ENCODE measurements at places on chromosomes 6 and 20. TPM values are rescaled to one million over a fixed set of nuclear protein-coding genes. Genes with fewer than 3 reads are reported as not detected.

The CALHM6 gene
- total RNA-seq, result 6.6 TPM

The FNDC11 gene
- not detected for total RNA-seq

The HMGCLL1 gene
- 4.1 TPM for total RNA-seq

The DOK5 gene
- total RNA-seq, result 1.9 TPM

The L3MBTL3 gene
- total RNA-seq, result 22.2 TPM

The FUT9 gene
- not detected for total RNA-seq

The PHACTR1 gene
- 16.7 TPM for total RNA-seq

The TAGAP gene
- total RNA-seq, result 5.5 TPM

The CDH4 gene
- total RNA-seq, result 0.56 TPM

The PAX1 gene
- total RNA-seq, result not detected

The IMPG1 gene
- not detected for total RNA-seq

The EYS gene
- total RNA-seq, result 0.19 TPM

The SIRPG gene
- total RNA-seq, result not detected

The TMEM170B gene
- total RNA-seq, result 9.2 TPM

The CFAP61 gene
- total RNA-seq, result not detected

The TRIM38 gene
- 11.6 TPM for total RNA-seq

The TNXB gene
- total RNA-seq, result 132 TPM

The ARMC12 gene
- total RNA-seq, result not detected

The SYNDIG1 gene
- total RNA-seq, result 0.19 TPM

The EFCAB8 gene
- not detected for total RNA-seq

The SAMD5 gene
- total RNA-seq, result 2.6 TPM

The PKHD1 gene
- total RNA-seq, result not detected

The ENTPD6 gene
- 69.6 TPM for total RNA-seq

The JAG1 gene
- 75.8 TPM for total RNA-seq

The HLA-DRB5 gene
- total RNA-seq, result not detected

The AIF1 gene
- total RNA-seq, result 95.1 TPM

The SLC52A3 gene
- total RNA-seq, result 1.8 TPM

The FAM83B gene
- total RNA-seq, result 0.19 TPM

The GFOD1 gene
- total RNA-seq, result 37.0 TPM

The WFDC5 gene
- total RNA-seq, result not detected

The UBE2J1 gene
- 42.7 TPM for total RNA-seq

The IL20RA gene
- total RNA-seq, result 1.1 TPM

The AVP gene
- not detected for total RNA-seq

The SLC32A1 gene
- not detected for total RNA-seq

The ATP9A gene
- 129 TPM for total RNA-seq

The HRH3 gene
- not detected for total RNA-seq

The HLA-C gene
- 412 TPM for total RNA-seq

The NKAIN4 gene
- total RNA-seq, result not detected

The SSTR4 gene
- total RNA-seq, result not detected

The GRIK2 gene
- total RNA-seq, result 2.3 TPM

The RNF8 gene
- total RNA-seq, result 12.8 TPM

The MRPS26 gene
- 35.5 TPM for total RNA-seq

The SLC16A10 gene
- 20.1 TPM for total RNA-seq

The CTAGE9 gene
- total RNA-seq, result not detected

The BMP5 gene
- 1.4 TPM for total RNA-seq

The KCNQ5 gene
- not detected for total RNA-seq

The AK9 gene
- total RNA-seq, result 5.4 TPM

The HIVEP2 gene
- 23.5 TPM for total RNA-seq

The PPIL4 gene
- total RNA-seq, result 41.4 TPM

The C6orf141 gene
- 4.4 TPM for total RNA-seq

The TCF15 gene
- 1.9 TPM for total RNA-seq

The KCNB1 gene
- 34.4 TPM for total RNA-seq

The EPPIN gene
- not detected for total RNA-seq

The VNN1 gene
- 21.4 TPM for total RNA-seq

The COMMD7 gene
- 20.6 TPM for total RNA-seq

The KCNK15 gene
- total RNA-seq, result 10.0 TPM

The FNDC1 gene
- total RNA-seq, result 0.12 TPM

The TUBB2B gene
- 2.4 TPM for total RNA-seq

The CPNE5 gene
- 8.8 TPM for total RNA-seq
